Dermis microvascular lymphatic vessel endothelial cell (primary cell): ENCODE measurements at places on chromosomes 2 and 18. TPM values are rescaled to one million over a fixed set of nuclear protein-coding genes. Genes with fewer than 3 reads are reported as not detected.

Gene GKN2
- total RNA-seq = not detected in 2 replicates

Gene DUSP2
- 0.26 and 0.76 TPM in 2 replicates for total RNA-seq

Gene CDK5R2
- total RNA-seq = not detected in 2 replicates

Gene MC5R
- not detected in 2 replicates for total RNA-seq

Gene CFAP221
- total RNA-seq = under 0.01 TPM in 1 of 2 replicates, not detected in the other

Gene DCC
- total RNA-seq = not detected in 2 replicates

Gene NYAP2
- not detected in 2 replicates for total RNA-seq

Gene TFCP2L1
- not detected in 2 replicates for total RNA-seq

Gene IWS1
- total RNA-seq = 21.7 and 26.2 TPM in 2 replicates

Gene MAL
- not detected in 2 replicates for total RNA-seq

Gene MYO5B
- total RNA-seq = 0.25 and 0.51 TPM in 2 replicates

Gene ASB18
- total RNA-seq = not detected in 2 replicates

Gene LBX2
- 0.39 and 0.51 TPM in 2 replicates for total RNA-seq

Gene B3GNT7
- 7.2 and 19.1 TPM in 2 replicates for total RNA-seq

Gene C2orf69
- 6.4 and 9.2 TPM in 2 replicates for total RNA-seq

Gene CPO
- not detected in 2 replicates for total RNA-seq

Gene REG3A
- not detected in 2 replicates for total RNA-seq

Gene MAP3K19
- not detected in 2 replicates for total RNA-seq

Gene MGAT5
- total RNA-seq = 82.4 and 83.6 TPM in 2 replicates

Gene OTX1
- under 0.01 TPM in 1 of 2 replicates, not detected in the other for total RNA-seq

Gene TACR1
- not detected in 2 replicates for total RNA-seq

Gene CHRND
- total RNA-seq = not detected in 2 replicates

Gene KCNG2
- total RNA-seq = 0.26 and 2.4 TPM in 2 replicates

Gene ATG16L1
- 23.7 and 26.6 TPM in 2 replicates for total RNA-seq

Gene EMILIN1
- total RNA-seq = 21.3 and 37.0 TPM in 2 replicates

Gene GFPT1
- total RNA-seq = 19.3 and 21.5 TPM in 2 replicates
